ENCODE measurements at places on chromosomes 4 and X.

- no peak for DNase-seq
Observed at GRCh38 chr4:142845293-142846107, 601 bp downstream of the INPP4B start.

GRCh38 chr4:7922466-7922865, 17.2 kb downstream of the AFAP1 start:
- DNase-seq, result no peak

DNA sequence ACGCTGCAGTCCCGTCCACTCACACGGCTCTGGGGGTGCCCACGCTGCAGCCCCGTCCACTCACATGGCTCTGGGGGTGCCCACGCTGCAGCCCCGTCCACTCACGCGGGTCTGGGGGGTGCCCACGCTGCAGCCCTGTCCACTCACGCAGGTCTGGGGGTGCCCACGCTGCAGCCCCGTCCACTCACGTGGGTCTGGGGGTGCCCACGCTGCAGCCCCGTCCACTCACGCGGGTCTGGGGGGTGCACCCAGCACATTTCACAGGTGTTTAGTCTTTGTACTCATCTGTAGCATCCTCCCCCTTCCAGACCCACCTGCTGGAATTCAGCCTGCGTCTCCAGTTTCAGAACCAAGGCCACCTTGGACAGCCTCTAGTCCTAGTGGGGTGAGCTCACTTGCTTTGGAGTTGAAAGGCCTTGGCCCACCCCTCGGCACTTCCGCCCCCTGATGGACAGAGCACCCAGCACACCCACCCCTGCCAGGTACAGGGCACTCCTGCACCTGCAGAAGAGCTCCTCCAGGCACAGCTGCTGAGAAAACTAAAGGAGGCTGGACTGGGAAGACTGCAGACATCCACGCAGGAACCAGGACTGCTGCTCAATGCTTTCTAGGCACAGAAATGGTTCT, 73.0 kb downstream of the ABLIM2 start:
- no peak for DNase-seq

- DNase-seq, result no peak
Observed at GRCh38 chrX:119502727-119503483, 34.7 kb downstream of the SLC25A5 start.

DNA sequence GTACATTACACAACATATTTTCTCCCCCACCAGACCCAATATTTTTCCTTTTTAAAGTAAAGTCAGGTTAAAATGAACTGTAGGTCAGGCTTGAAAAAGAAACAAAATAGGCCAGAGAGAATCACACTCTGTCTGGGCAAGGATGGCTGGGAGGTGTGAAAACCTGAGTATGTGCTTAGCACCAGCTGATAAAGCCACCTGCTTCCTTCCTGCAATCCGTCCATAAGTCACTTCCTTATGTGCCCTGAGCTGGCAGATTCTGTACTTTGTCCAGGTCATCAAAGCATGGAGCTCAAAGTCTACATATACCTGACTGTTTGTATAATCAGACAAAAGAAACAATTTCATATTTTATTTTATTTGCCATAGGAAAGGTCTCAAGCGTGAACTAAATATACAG, 37.7 kb downstream of the ANTXR2 start:
- DNase-seq, result no peak

GRCh38 chr4:169024762-169025161, 14.7 kb upstream of the CBR4 start:
- DNase-seq, result no peak

GRCh38 chr4:169341490-169341889, 70.7 kb upstream of the SH3RF1 start:
- DNase-seq, result no peak

GRCh38 chr4:5788144-5788543, 77.1 kb downstream of the EVC start:
- no peak for DNase-seq

- DNase-seq, result no peak
Observed at GRCh38 chr4:128716338-128716737, 93.2 kb upstream of the JADE1 start.

GRCh38 chr4:185589067-185589836, 53.9 kb upstream of the PDLIM3 start:
- no peak for DNase-seq

DNA sequence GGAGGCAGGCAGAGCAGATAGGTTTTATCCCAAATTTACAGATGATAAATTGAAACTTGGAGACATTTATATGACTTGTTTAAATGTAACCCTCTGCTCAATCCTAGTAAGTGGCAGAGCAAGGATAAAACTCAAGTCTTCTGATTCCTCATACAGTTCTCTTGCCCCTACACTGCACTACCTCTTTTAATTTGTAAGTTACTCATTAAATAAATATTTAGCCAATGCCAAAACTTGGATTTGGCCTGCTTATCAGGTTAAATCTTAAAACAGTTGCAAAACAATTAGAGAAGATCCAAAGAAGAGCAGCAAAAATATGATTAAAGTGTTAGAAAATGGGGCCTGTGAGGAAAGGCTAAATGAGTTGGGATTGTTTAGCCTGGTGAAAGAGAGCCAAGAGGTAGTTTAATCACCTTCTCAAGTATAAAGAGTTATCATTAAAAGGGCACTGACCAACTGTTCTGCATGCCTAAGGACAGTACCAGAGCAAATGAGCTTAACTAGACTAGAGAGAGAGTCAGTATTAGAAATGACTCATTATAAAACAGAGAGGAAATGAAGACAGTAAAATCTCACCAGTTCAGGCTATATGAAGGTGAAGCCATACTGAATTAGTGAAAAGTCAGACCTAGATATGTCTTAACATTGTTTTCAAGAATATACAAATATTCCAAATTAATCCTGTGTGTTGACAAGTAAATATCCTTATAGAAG, 146.3 kb downstream of the GRIA3 start:
- no peak for DNase-seq

- DNase-seq, result no peak
Observed at GRCh38 chr4:127777487-127777886, 4.6 kb upstream of the HSPA4L start.

DNA sequence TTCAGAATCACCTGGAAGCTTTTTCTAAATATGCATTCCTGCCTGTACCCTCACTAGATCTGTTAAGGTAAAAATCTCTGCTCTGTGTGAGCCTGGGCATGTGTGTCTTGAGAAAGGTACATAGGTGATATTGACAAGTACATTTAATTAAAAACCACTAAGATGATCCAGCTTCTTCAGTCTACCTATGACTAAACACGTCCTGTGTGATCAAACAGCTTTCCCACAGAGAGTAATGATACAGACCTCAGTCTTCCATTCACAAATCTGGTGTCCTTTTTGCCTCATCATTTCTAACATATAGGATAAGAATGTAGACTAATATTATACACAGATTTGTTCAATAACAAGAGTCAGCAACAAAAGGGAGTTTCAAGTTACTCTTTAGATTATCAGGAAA, 42.6 kb downstream of the GALNT7 start:
- no peak for DNase-seq

DNA sequence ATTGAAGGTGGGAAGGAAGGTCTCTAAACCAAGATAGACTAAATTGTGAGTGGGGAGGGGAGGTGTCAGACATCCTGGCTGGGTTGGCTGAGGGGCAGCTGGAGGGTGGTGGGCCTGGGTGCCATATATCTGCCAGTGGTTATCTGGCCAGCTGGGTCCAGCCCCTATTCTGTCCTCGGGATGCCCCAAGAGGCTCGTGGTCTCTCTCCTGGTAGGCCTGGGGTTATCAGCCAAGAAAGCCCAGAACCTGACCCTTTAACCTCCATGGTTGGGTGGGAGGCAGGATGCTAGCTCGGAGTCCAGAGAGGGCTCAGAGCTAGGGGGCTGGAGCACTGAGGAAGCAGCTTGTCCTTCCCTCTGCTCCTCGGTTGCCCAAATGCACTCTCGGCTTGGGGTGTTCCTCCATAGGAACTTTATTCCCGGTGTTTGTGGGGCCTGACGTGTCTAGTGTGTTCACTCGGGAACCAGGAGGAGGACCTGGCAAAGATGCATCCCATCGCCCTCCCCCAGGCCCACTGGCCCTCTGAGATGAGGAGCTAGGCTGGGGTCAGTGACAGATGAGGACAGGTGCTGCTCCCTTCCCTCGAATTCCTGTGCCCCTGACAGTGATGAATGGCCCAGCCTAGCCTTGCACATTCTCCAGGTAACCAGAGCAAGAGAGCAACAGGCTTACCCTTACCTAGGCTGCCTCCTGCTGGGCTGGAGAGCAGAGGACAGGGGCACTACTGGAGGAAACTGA, 5.2 kb upstream of the EFNB1 start:
- DNase-seq, result no peak

DNA sequence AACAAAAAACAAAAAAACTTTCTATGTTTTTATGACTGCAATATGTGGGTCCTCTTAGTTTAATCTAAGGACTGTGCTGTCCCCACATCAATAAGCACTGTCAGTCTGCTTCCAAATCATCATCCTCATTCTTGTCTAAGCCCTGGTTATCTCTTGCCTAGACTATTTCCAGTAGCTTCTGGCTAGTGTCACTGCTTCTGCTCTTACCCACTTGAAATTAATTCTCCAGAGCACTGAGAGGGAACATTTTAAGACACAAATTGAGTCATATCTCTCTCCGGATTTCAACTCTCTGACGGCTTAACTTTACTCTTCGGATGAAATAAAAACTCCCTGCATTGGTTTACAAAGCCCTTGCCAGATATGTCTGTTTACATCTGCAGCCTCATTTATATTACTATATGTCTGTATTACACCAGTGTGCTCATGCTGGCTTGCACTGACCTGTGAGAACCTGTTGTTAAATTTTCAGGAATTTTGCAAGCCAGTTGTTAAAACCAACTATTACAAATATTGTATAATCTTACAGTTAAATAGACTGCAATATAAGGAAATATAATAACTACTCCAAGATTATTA, 345.9 kb downstream of the ADGRL3 start:
- DNase-seq, result no peak

DNA sequence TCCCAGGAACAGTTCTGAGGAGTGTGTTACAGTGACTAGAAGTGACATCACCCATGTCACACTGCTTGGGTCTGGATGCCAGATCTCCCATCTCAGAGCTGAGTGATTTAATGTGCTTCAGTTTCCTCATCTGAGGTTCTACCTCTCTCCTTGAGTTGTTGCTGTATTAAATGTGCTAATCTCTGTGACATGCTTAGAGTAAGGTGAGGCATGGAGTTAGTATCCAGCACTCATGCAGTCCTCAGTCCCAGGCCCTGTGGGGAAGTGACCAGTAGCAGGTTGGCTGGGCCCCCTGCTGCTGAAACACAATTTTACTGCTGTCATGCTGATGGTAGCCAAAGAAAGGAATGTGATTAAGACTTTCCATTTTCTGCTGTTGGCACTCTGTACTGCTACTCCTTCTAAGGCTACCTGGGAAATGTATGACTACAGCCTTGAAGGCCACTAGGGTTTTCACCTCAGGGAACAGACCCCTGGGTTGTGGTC, 639.6 kb downstream of the MID1IP1 start:
- DNase-seq, result no peak

GRCh38 chrX:154441564-154441963, 2.4 kb upstream of the FAM50A start:
- DNase-seq, result no peak

DNA sequence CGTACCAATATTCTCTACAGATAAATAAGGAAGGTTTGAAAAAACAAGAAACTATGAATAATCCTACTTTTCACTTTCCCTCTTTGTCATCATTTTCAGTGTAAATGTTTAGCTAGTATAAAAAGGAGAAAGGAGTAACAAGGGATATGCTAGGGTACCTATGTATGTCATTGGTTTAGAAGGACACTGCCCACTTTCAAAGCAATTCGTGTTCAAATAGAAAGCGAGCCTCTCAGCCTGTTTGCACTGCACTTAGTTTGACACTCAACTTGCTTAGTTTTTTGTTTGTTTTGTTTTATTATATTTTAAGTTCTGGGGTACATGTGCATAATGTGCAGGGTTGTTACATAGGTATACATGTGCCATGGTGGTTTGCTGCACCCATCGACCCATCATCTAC, 21.6 kb upstream of the RXFP1 start:
- DNase-seq, result no peak

- no peak for DNase-seq
Observed at GRCh38 chr4:143202824-143203223, 18.1 kb downstream of the USP38 start.

DNA sequence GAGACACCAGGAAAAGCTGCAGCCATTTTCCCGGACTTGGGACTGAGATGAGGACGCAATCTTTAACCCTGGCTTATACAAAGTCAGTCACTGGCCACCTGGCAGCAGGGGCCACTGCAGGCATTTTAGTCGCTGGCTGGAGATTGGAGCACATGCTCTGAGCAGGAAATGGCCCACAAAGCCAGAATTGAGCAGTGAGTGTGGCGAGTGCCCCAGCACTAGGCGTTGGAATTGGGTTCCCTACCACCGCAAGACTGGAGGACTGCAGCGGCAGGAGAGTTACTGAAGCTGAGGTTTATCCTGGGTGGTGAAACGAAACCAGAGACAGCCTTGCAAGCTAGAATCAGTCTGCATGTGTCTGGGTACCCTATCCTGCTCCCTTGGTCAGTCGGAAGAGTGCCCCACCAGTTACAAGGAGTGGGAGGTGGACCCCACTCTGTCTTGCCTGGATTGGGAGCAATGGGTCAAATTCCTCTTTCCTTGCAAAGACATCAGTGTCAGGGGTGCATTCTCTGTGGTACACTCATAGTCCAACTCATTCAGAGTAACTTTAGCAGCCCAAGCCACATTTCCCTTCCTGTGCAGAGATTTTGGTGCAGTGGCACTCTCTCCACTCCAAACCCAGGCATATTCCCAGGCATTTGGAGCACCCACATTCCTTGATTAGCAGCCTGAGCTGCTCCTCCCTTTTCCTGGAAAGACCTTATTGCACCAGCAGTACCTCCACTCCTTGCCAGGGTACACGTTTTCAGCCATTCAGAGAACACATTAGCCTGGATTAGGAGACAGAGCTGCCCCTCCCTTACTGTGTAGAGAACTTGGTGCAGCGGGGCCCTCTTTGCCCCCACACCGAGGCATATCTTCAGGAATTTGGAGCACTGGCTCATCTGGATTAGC, 36.7 kb upstream of the PLK4 start:
- no peak for DNase-seq

GRCh38 chr4:71195924-71196323, 142.9 kb upstream of the SLC4A4 start:
- DNase-seq, result no peak

DNA sequence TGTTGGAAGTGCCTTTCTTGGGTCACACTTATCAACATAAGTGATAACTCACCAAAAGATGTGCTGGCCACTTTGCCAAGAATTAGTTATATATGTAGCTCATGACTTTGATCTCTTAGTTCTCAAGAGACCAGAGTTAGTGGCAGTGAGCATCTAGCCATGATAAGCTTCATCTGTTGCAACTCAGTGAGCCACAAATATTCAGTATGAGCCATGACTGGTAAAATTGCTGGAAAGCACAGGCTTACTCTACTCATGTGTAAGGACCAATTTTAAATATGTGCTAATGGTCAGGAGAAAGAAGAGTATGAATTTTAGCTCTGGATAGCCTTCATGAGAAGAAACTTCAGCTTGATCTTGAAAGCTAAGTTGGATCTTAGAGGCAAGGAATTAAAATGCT, 59.4 kb upstream of the TLL1 start:
- no peak for DNase-seq

DNA sequence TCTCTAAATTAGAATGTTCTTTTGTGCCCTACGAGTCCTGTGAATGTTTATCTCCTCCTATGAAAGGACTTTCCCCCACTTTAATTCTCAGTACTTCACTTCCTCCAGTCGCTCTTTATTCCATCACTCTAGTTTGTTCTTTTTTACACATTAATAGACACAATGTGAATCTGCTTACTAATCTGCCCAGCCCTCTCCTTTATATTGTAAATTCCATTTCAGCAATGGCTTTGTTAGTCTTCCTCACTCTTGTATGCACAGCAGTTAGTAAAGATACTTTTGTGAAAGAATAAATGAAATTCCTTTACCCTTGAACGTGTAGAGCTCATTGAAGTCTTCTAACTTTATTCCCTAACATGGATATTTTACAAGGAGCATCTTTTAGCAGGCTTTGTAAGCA, 255.3 kb downstream of the GALNTL6 start:
- no peak for DNase-seq

Measured in cerebellar nuclear complex (tissue), 1 donor.